ENCODE measurements at places on chromosomes 3 and 15.

DNA sequence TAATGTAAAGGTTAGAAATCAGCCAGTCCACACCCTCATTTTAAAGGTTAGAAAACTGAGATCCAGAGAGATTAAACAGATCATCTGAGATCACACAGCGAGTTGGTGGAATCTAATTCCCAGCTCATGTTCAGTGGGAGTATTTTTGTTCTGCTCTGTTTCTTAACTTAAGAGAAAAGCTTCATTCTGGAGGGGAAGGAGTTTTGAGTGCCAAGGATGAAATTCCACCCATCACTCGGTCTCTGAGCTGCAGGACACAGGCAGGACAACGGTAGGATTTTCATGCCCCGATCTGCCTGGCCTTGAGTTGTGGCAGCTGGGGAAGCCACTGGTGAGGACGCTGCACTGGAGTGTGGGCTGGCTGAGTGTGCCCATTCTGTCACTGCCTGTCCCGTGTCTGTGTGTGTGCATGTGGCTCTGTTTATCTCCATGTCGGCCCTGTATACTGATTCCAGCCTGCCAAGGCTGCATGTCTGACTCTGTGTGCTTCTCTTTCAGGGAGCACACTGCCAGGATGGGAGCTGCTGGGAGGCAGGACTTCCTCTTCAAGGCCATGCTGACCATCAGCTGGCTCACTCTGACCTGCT lies 94.3 kb downstream of the CEMIP start:
- DNase-seq, result no peak

DNA sequence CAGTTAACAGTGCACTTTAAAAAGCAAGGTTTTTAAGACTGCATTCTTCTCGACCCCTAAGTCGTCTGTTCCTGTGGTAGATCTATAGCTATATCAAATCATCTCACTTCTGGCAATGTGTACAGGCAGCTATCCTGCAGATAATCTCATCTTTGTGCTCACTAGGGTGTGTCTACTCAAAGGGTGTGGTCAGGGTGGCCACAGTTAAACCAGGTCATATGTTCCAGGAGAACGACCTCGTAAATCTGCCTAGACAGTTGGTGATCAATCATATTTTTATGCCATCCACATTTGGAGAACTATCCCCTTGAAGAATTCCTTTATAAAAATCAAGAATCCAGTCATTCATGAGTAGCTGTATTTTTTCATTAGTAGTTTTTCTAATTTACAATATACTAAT lies 3.0 kb downstream of the VEPH1 start:
- DNase-seq, result no peak

DNA sequence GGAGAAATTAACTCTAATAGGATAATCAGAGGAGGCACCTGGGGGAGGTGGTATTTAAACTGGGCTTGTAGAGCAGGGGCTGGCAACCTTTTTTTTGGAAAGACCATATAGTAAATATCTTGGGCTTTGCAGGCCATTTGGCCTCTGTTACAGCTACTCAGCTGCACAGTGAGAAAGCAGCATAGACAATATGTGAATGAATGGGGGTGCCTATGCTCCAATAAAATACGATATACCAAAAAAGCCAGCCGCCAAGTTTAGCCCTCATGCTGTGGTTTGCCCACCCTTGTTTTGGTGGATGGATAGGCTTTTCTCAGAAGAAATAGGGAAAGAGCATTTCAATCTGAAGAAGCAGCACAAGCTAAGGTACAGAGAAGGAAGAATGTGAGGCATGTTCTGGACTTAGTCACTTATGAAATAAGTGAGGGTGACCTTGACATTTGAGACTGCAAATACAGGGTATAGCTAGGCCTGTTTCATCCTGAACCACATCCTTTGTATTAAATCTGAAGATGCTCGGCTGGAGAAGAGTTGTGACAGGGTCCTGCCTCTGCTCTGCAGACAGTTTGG lies 131.0 kb upstream of the NR2E3 start:
- DNase-seq, result no peak

GRCh38 chr3:143135150-143135549 lies 15.6 kb downstream of the CHST2 start:
- no peak for DNase-seq

DNA sequence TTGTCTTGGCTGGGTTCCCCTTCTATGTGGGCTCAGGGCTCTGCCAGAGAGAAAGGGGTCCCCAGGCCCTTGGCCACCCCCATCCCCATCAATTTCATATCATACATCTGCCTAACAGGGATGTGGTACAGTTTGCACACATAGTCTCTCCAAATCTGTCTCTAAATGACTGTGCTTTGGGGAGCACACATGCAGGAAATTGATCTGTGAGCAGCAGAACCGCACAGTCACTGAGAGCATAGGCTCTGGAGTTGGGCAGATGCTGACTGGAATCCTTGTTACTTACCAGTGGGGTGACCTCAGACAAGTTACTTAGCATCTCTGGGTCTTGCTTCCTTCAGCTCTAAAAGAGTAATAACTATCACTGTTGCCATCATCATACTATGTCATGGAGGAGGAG lies 273.9 kb downstream of the ABHD5 start:
- DNase-seq, result no peak

DNA sequence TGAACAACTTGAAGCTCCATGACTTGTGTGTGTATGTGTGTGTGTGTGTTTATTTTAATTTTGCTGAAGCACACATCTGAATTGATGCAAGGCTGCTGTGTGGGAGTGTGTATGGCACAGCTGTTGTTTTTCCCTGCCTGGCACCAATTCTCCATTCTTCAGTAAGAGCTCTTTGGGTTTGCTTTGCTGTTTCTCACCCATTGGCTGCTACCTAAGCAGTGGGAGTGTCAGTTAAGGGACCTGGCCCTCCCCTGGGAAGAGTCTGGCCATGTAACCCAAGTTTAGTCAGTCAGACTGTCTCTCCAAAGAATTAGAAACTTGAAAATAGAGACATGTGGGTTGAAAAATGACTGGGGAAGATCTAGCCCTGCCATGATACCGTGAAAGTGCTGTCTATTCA lies 126.2 kb upstream of the SYNPR start:
- DNase-seq, result no peak

GRCh38 chr15:96331144-96331944 lies 844 bp downstream of the NR2F2 start:
- DNase-seq, result no peak

DNA sequence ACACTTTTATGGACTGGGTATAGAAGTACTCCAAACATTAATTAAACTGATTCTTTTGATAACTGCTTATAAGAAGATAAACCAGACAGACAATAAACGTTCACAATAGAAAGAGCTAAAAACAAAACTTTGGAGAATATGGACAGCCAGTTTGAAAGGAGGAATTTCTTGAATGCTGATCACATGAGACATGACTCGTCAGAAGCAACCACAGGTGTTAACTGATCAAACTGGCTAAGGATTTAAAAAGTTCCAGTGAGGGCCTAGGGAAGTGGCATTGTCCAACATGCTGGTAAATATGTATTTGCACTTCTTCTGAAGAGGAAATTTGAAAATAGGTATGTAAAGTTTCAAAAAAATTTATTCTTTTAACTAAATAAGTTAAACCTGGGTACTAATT lies 29.4 kb upstream of the AP3B2 start:
- DNase-seq, result no peak

DNA sequence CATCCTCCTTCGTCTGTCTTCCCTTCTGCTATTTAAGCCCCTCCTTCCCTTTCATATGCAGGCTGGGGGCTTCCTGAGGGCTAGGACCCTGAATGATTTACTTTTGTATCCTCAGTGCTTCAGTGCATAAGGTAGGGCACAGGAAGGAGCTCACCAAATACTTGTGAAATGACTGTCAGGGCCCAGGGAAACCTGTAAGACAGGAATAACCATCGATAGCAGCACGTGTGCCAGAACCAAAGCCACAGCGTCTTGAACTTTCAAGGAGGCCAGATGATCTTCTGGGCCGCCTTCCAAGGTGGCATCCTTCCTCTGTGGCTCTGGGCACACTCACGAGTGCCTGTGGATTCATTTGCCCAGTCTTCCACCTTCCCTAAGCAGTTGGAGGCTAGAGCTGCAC lies 3.9 kb downstream of the TMED3 start:
- no peak for DNase-seq

DNA sequence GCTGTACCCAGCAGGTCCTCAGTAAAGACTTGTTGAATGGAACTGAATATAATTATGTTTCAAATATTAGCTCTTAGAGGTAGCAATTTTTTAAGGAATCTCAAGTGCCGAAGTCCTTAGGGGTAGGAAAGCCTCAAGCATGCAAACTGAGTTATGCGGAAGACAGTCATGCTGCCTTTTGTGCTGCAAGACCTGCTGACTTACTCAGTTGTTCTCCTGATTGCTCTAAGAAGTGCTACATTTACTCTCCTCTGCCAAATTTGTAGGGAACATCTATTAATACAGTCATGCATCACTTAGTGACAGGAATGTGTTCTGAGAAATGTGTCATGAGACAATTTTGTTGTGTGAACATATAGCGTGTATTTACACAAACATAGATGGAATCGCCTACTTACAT lies 325.6 kb upstream of the AZI2 start:
- no peak for DNase-seq

DNA sequence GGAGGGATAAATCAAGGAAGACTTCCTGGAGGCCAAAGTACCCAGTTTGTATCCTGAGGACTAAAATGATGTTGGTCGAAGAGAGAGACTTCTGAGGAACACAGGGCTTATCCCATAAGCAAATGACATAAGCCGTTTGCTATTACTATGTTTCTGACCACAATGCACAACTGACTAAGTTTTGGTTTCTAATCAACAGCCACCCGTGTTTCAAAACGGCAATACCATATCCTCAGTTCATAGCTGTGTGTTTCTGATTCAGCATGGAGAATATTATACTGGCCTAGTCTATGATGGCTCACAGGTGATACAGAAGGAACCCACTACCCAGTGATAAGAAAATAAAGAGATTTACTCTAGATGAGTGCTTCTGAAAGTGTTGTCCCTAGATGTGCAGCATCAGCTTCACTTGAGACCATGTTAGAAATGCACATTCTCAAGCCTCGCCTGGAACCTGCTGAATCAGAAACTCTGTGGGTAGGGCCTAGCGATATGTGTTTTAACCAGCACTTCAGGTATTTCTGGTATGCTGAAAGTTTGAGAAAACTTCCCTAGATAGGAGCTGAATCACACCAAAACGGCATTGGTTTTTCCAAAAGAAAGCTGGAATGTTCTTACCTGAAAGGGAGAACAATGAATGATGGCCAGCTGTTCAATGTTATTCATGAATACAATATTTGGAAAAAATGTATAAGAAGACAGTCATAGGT lies 639.7 kb upstream of the NR2F2 start:
- no peak for DNase-seq

- DNase-seq, result no peak
Measured at GRCh38 chr3:23203708-23204330, 692 bp downstream of the UBE2E2 start.

- DNase-seq, result no peak
Measured at GRCh38 chr15:31526916-31527690, 200.5 kb downstream of the KLF13 start.

- DNase-seq, result no peak
Measured at GRCh38 chr3:29478611-29479010, 197.7 kb downstream of the RBMS3 start.

GRCh38 chr3:119613201-119613600 lies 15.5 kb downstream of the PLA1A start:
- DNase-seq, result no peak

GRCh38 chr3:183487016-183487415 lies 58.6 kb upstream of the MCF2L2 start:
- DNase-seq, result no peak

DNA sequence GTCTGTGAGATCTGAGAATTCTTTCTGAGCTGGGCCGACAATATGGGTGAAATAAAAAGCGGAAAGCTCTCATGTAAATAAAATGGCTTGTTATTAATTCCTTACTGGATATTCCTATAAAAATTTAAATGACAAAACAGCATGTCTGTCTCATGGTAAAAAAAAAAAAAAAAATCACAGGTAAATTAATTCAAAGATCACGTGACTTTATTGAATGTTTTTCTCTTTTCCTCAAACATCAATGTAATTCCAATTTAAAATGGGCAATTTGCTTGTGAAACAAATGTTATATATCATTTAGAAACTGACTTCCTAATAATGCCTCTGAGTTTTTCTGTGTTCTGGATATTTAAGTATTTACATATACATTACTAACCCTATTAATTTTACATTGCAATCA lies 280.3 kb downstream of the NR2F2 start:
- no peak for DNase-seq

DNA sequence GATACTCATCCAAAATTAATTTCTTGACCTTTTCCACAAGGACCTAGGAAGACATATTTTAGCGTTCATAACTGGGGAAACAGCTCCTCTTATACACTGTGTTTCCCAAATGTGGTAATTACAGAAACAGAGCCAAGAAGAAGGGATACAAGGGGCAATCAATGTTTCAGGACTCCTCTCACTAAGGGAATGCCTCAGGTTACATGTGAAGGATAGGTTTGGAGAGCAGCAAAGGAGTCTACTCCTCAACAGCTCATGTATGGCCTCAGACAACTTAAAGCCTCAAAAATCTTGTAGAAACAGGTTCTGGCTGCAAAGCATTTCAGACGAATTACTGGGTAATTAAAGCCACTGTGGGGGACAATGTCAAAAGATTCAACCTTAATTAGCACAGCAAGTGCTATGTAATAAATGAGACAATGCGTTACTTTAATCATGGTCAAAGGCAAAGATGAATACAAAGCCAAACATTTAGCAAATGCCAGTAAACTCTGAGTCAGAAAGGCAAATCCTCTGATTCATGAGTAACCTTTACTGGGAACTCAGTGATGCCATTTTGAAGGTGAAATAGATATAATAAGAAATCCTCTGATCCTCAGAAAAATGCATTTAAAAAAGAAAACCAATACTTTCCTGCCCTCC lies 1111.2 kb downstream of the TUSC7 start:
- no peak for DNase-seq

DNA sequence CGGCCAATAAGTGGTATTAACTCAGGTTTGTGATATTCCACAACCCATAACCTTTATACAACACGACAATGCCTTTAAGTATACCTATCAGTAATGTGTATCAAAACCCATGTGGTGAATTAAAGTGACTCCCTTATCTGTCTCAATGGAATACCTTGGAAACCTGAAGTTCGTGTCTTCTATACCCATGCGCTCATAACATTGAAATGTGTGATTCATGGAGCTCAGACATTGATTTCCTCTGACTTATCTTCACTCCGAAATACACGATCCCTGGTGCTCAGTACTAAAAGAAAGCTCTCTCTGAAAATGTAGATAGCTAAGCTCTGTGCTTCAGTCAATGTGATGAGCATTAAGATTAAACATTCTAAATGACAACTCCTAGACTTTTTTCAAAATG lies 140.3 kb downstream of the TBC1D5 start:
- DNase-seq, result no peak

Measured in stimulated activated CD8-positive, alpha-beta memory T cell treated with anti-CD3 and anti-CD28 coated beads, Interleukin-2, amount 100 ng/mL, for 48 hours (primary cell).